ENCODE measurements at places on chromosomes 2 and 18.

GRCh38 chr2:25867396-25868003 is 10.8 kb downstream of the ASXL2 start:
- no peak for DNase-seq

GRCh38 chr2:199955007-199955338 is 318 bp downstream of the TYW5 start:
- no peak for DNase-seq

DNA sequence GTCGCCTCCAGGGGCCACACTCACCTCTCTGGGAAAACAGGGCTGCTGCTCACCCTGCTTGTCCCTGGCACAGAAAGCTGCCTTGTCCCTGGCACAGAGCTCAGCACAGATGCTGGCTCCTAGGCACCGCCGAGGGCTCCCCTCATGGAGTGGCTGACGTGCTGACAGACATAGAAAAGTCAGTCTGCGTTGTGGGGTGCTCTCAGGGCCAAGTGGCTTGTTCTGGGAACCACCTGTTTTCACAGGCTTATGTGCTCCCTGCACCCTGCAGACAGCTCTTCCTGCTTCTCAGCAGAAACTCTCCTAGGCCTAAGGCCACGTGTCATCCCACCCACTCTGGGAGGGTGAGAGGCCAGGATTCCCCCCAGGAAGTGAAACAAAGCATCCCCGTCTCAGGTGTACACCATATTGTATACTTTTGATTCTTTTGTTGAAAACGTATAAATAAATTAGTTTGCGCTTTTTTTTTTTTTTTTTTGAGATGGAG is 84.7 kb upstream of the TMEM200C start:
- DNase-seq = no peak

GRCh38 chr18:80010551-80010906 is 22.2 kb upstream of the TXNL4A start:
- no peak for DNase-seq

DNA sequence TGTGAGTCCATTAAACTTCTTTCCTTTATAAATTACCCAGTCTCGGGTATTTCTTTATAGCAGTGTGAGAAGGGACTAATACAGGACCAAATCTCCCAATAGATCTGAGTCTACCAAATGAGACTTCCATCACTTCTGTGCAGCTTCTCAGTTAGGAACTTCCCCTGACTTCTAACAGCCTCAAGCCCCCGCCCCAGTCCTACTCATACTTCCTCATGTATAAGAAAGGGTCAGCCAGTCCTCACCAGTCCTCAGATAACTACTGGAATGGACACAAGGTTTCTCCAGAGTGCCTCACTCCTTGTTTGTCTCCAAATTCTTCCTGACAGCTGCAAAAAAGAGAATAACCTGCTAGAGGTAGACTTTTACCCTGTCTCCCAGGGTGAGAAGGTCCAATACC is 19.5 kb downstream of the TTC32 start:
- no peak for DNase-seq

- DNase-seq = peak; percentile 22
Observed at GRCh38 chr2:231642631-231643494, 50.2 kb downstream of the TEX44 start.

DNA sequence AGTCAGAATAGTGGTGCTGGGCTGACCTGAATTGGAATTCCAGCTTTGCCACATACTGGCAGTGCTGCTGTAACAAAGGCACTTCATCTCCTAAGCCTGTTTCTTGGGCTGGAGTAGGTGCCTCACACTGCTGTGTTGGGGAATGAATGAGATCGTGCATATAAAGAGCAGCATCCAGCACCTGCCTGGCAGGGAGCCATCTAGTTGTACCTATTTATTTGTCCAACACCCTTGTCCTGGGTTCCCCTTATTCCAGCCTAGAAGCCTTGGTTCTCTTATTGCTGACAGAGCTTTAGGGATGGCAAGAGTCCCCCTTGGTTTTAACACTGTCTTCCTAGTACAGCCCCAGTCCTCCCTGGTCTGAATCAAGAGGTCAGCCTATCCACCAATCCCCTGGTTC is 275.3 kb upstream of the RAB12 start:
- DNase-seq = no peak

DNA sequence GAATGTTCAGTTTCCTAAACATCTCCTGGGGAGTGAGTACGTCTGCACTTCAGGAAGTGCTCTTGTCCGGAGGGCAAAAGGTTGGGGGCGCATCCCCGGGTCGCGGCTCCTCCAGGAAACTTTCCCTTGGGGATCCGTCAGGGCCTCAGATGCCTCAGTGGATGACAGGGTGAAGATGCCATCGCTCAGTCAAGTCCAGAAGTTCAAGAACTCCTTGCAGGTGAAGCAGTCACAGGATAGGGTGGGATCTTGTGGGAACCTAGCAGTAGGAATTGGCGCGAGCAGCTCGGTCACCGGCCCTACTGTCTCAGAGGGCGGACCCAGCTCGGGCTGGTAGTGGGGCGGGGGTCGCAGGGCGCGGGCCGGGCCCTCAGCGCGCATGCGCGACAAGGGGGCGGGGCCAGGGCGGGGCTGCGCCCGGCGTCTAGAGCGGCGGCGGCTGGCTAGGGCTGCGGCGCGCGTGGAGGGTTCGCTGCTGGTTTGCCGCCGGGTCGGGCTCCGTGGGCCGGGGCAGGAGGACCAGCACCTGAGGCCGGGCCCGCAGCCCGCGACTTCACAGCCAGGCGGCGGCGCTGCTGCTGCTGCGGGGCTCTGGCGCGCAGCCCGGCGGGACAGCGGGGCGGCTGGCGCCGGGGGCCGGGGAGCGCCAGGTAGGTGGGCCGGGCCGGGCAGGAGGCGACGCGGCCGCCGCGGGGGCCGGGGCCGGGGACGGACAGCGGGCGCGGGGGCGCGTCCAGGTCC is at the start of gene INPP4A:
INPP4A (plus strand) TSS at position 423 of the 741 bp plus-strand sequence. CDS start 75,191 bp downstream, outside the sequence.
- DNase-seq = peak; percentile 73

DNA sequence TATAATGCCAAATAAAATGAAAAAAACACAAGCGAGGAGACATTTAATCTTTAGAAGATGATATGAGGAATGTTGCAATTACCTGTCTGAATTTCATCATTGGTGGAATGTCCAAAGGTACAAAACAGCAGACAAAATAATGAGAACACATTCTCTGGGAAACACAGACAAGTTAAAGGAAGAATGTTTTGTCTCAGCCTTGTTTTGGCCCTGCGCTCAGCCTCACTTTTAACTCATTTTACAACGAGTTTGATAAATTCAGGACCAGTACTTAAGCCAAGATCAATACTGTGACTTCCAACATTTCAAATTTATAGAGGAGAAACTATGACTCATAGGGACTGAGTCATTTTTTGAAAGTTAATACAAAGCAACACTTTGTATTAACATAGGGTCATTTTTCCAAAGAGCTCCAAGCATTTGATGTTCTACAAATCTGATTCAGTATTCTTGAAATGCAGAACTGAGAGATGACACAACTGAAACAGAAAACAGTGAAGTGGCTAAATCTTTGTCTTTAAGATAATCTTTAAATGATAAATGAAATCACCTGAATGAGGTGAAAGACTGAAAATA is 833.2 kb upstream of the CHAC2 start:
- no peak for DNase-seq
